ENCODE measurements at places on chromosomes 2 and 18.

GRCh38 chr18:76491473-76491775, 3.6 kb downstream of the ZNF516 start:
- peak; percentile 67 for DNase-seq

DNA sequence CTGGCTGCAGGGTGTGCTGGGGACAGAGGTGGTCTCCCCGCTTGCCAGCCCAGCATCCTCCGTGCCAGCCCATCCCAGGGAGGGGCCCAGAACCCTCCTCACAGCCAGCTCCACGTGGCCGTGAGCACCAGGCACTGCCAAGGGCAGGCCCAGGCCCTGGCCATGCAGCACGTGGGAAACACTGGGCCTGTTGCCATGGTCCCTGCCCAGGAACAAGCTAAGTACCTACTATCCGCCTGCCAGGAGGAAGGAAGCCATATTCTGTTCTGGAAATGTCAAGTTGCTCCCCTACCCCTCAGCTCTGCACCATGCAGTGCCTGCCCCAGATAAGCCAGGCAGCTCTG, 250.6 kb downstream of the CYP26B1 start:
- DNase-seq, result no peak

DNA sequence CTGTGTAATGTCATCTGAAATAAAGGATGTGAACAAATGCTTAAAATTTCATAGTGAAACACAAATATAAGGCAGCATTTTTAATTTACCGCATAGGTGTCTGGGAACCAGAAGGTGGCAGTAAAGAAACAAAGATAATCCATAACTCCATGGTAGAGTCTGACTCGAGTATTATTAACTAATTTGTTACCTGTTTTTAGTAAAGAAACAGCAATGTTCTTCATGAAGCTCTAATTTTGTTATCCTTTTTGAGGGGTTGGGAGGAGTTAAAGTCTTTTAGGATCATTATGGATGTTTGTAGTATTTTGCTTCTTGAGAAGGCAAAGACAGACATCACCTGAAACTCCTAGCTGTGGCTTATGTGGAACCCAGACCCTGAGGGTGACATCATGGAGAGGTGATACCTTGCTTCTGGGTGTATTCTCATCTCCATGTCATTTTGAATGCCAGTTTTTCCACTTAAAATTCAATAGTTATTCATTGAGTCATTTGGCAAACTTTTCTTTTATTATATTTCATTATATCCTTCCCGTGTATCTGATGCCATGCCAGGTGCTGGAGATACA, 286.2 kb upstream of the EPAS1 start:
- no peak for DNase-seq

- no peak for DNase-seq
Measured at GRCh38 chr2:71748227-71748626, 294.9 kb downstream of the DYSF start.

DNA sequence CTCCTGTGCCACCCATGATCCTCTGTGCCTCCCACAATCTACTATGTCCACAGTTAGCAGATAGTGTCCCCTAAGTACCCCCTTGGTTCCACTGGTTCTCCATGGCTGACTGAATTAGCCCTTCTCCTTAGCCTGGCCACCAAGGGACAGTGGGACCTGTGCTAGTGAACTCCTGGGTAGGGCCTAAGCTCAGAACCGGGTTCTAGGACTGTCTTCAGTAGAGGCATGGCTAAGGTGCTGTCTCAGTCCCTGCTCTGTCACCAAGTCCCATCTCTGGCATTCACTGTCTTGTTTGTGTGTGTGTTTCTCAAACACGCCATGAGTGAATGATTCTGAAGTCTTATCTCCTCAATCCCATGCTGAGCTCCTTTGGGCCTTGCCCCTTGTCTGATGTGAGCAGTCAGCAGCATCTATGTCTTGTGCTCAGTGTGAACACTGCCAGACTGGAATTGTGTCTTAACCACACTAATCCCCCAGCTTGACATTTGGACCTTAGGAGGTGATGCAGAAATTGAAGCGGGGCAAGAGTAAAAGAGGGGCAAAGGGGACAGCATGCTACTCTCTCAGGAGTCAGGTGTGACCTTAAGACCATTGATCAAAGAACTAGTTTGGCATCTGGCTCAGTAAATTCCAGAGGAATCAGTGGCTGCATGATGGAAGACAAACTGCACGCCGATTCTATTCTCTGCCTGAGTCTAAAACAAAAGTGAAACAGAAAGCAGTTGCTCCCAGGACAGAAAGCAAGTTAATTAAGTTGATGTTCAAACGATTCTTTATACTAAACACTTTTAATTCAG, 190.5 kb downstream of the ALPK2 start:
- DNase-seq, result no peak

GRCh38 chr18:38576916-38577315, 1011.3 kb upstream of the CELF4 start:
- no peak for DNase-seq

DNA sequence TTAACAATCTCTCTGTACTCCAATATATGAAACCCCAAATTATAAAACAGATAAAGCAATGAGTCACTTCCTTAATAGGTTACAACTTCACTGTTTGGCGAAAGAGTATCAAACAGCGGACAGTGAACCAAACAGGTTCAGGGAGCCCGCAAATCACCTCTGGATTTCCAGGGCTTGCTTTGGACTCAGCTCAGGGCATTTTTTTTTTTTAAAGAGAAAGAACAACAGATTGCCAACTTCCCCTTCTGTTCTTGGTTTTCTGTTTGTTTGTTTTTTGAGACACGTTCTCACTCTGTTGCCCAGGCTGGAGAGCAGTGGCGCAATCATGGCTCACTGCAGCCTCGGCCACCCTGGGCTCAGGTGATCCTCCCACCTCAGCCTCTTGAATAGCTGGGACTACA, 52.7 kb downstream of the ABCB11 start:
- no peak for DNase-seq

- no peak for DNase-seq
Measured at GRCh38 chr2:213991453-213992108, 419.3 kb upstream of the VWC2L start.

GRCh38 chr18:10089881-10090280, 176.1 kb downstream of the VAPA start:
- no peak for DNase-seq

DNA sequence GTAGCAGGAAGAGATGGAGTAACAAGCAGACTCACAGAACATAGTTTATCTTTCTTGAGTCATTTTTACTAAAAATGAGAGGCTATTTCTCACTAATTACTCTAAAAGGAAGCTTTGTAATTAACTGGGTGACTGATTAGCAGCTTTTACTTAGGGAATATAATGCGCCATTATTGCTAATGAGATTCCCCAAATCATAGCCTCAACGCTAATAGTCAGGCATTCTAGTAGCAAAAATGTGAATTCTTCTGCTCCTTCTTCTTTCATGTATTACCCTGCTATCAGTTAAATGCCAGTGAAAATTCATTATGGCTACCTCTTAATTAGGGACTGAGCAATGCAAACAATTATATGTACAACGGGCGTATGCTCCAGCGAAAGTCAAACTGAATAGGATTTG, 349.8 kb downstream of the CDH19 start:
- no peak for DNase-seq

DNA sequence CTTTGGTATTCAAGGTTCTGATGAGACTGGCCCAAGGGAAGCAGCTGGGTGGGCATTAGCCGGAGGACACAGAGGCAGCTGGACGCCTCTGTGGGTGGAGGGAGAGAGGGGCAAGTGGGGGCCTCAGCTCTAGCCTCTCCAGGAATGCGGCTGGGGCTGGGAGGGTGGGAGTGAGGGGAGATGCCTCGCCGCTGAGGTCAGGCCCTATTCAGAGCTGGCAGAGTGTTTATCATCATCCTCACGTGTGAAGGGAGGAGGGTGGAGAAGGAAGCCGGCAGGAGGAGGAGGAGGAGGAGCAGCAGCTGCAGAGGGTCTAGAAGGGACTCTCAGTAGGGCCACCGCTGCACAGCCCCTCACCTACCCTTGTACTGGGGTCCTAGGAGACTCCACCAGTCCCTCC, 43.1 kb downstream of the TNS1 start:
- DNase-seq, result no peak

DNA sequence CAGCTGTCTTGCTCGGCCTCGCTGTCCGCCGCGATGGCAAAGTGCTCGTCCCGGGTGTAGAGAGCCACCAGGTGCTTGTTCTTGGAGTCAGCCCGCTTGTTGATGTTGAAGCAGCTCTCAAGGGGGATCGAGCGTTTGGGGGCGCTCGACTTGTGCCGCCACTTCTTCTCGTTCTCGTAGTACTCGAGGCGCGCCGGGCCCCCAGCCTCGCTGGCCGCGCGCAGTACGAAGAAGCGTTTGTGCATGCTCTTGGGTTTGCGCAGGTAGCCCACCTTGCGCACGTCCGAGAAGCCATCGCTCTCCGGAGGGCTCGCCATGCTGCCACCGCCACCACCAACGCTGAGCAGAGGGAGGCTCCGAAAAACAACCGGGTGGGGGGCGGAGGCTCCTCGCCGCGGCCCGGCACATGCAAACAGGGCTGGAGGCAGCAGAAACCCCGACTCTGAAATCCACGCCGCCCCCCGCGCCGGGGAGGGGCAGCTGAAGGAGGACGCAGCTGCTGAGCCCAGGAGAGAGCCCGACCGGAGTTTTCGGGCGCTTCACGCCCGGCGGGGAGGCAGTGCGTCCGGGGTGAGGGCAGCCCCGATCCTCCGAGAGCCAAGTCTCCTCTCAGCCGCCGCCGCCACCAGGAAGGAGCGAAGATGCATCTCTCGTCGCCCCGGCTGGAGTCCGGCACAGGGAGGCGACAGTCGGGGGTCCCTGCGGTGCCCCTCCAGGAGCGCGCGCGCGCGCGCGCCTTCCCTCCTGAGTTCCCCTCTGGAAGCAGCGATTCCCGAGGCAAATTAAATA, 1.0 kb downstream of the IRS1 start:
- peak; percentile 45 for DNase-seq

DNA sequence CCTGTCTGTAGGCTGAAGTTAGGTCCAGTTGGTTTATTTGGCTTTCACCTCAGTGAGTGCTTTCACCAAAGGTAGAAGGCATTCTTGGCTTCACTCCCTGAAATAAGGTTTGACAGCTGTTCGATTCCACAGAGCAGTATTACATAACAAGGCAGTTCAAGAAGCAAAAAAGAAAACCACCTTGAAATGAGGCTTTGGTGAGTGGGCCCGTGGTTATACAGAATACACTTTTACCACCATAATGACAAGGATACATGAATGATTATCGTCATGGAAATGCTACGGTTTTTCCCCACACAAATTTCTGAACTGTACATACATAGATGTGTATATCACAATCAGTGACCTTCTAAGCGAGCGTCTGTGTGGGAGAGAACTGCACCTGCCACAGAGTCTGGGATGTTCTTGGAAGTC, 80.0 kb upstream of the CHRNA1 start:
- DNase-seq, result no peak

GRCh38 chr2:149650006-149650405, 62.4 kb upstream of the MMADHC start:
- no peak for DNase-seq

GRCh38 chr18:8609659-8610458, 622 bp downstream of the RAB12 start:
- DNase-seq, result no peak

DNA sequence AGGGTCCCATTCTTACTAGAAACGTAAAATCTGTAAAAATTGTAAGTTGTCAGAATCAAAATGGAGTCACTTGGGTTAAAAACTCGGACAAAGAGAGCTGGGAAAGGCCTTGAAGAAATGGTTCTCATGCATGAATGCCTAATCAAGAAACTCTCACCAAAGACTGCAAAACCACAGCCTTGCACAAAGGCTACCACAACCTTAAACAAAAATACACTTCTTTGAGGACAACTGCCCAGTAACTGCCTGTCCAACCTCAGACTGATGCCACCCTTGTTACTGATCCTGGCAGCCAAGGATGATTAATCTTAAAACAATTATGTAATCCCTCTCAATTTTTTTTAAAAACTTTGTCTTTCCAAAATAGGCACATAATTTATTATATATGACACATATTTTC, 299.3 kb downstream of the CCDC85A start:
- DNase-seq, result no peak

GRCh38 chr2:127082974-127083373, 24.0 kb downstream of the BIN1 start:
- DNase-seq, result no peak

DNA sequence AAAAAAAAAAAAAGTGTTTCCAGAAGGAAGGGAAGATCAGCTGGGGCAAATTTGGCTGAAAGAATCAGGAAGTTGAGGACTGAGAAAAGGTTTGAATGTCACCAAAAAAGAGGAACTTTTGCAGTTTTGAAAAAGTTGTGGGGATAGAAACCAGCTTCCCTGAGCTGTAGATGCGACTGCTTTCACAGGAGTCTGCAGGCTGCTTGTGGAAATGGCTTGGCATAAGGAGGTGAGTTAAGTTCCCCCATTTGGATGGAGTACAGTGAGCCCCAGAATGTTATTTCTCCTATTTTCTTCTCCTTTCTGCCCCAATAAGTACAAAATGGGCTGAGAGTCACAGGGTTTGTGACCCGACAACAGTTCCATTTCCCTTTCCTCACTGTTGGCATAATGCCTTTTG, 16.5 kb upstream of the ME2 start:
- no peak for DNase-seq

All from activated gamma-delta T cell treated with Interleukin-2 at 50 U/mL for 16 hours (primary cell).